ENCODE measurements at places on chromosomes 4 and X. TPM values are rescaled to one million over a fixed set of nuclear protein-coding genes. Genes with fewer than 3 reads are reported as not detected.

The P2RY10 gene
- not detected for total RNA-seq

The SSX3 gene
- total RNA-seq, result not detected

The HGFAC gene
- 177 TPM for total RNA-seq

The UNC5C gene
- 0.86 TPM for total RNA-seq

The GRK4 gene
- 3.2 TPM for total RNA-seq

The UBL4A gene
- total RNA-seq, result 18.3 TPM

The SLITRK2 gene
- total RNA-seq, result 0.03 TPM

The GIMD1 gene
- not detected for total RNA-seq

The TCEAL6 gene
- total RNA-seq, result not detected

The HSFX1 gene
- total RNA-seq, result 0.78 TPM

The SH3BGRL gene
- total RNA-seq, result 10.5 TPM

The MOSPD2 gene
- 4.2 TPM for total RNA-seq

GRCh38 chr4:60221866-60222265, 978.3 kb upstream of the ADGRL3 start:
- DNase-seq, result no peak

DNA sequence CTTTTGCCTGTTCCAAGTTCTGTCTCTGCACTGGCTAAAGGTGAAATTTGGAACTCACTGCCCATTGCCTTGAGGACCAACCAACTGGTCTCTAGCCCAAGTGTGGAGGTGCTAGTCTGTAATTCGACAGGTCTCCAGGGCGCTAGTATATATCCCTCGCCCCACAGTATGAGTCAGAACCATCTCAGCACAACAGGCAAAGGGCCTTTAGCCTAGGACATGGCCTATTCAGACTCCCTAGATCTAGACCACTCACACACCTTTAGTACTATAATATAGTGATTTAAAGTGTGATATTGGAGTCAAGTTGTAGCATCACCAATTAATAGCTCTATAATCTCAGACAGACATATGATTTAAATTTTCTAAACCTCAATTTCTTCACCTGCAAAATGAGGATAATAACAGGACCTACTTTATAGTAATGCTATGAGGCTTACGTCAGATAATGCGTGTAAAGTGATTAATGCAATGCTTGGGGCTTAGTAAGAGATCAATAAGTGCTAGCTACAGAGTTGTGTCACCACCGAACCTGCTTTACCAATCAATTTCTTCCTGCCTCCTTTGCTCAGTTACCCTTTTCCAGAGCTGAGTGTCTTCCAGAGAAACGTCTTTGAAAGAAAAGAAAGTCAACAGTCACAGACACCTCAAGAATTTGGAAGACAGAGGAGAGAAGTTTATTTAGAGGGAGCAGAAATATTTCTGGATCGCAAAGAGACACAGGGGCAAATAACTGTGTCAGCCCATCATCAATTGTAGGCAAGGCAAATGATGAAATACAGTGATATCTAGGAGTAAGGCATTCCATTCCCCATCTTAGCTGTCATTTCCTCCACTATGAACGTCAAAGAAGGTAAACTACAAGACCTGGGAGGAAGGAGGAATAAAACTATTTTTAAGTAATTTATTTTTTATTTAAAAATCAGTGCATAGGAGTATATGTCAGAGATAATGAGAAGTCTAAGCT, 2.3 kb downstream of the NOX1 start:
- no peak for DNase-seq

DNA sequence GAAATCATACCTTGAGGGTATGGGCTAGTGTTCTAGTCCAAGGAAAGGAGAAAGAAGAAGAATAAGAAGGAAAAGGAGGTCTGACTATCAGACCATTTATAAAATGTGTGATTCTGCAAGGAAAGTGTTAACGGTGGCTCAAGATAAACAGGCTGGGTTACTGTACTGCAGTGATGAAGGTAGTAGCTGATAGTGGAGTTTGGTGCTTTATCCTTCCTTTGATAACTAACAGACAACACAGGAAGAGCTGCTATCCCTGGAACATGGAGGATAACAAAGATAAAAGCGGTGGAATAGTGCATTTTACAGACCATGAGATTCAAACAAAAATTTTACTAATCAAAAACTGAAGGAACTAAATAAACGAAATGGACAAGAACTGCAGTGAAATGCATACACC, 2.6 kb downstream of the UNC5C start:
- no peak for DNase-seq

- no peak for DNase-seq
Observed at GRCh38 chrX:53050841-53051240, 2.3 kb downstream of the GPR173 start.

- no peak for DNase-seq
Observed at GRCh38 chr4:58225460-58225859, 1115.3 kb upstream of the IGFBP7 start.

- DNase-seq, result no peak
Observed at GRCh38 chr4:53012738-53013137, 150.6 kb downstream of the RASL11B start.

GRCh38 chr4:73417973-73418372, 13.9 kb downstream of the ALB start:
- no peak for DNase-seq

- DNase-seq, result no peak
Observed at GRCh38 chr4:113881256-113881655, 98.2 kb downstream of the ARSJ start.

- DNase-seq, result no peak
Observed at GRCh38 chrX:11480626-11481025, 185.1 kb downstream of the ARHGAP6 start.

DNA sequence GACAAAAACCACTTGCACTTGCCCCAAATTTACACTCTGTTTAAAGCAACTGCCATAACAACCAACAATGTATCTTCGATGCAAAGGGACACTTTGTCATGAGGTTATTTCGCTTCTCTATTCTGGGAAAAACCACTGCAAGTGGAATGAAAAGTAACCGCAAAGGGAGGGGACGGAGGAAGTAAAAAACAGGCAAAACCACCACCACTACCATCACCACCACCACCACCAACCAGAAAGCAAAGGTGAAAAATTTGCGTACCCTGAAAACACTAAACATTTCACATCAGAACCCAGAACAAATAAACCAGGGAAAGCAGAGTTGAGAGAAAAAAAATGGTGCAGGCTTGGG, 1.2 kb upstream of the N4BP2 start:
- no peak for DNase-seq

- DNase-seq, result no peak
Observed at GRCh38 chr4:37590016-37590415, 96.2 kb downstream of the RELL1 start.

GRCh38 chrX:18664947-18665346, 7.0 kb downstream of the RS1 start:
- DNase-seq, result no peak

DNA sequence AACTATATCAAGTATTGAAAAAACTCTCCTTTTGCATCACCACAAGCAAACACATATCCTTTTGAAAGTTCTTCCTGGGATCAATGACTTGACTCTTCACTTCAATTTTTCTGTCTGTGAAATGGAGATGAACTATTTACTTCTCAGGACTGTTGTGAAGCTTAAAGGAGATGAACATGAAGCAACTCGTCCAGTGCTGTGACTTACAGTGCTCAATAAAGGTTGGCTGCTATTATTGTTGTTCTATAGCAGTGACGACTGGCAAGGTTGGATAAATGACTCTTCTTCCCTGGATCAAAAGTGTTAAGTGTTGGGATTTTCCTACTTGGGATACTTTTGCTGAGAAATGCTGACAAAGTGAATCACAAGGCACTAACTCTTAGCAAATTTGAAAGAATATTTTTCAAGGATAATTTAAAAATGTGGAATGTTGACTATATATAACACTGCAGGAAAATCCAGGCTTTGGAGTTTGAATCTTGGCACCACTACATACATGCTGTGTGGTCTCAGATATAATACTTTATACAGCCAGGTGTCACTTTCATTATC, 13.7 kb downstream of the FRAS1 start:
- DNase-seq, result no peak

- DNase-seq, result no peak
Observed at GRCh38 chrX:122445466-122445865, 738.6 kb upstream of the GRIA3 start.

DNA sequence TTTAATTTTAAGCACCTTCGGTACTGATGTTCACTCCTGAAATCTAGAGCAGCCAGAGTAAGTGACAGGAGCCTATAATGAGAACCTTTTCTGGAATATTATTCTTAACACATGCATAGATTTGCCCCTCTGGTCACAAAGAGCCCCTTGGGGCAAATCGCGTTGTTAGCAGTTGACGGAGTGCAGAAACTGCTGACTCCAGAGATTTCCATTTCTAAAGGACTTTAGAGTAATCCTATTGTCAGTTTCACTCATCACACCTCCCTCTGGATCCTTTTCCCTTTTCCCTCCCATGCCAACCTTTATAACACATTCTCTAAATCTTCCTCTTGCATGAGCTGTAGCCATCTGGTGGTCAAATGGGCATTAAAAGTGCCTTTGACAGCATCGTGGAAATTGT, 264.9 kb upstream of the PRPS2 start:
- DNase-seq, result no peak

DNA sequence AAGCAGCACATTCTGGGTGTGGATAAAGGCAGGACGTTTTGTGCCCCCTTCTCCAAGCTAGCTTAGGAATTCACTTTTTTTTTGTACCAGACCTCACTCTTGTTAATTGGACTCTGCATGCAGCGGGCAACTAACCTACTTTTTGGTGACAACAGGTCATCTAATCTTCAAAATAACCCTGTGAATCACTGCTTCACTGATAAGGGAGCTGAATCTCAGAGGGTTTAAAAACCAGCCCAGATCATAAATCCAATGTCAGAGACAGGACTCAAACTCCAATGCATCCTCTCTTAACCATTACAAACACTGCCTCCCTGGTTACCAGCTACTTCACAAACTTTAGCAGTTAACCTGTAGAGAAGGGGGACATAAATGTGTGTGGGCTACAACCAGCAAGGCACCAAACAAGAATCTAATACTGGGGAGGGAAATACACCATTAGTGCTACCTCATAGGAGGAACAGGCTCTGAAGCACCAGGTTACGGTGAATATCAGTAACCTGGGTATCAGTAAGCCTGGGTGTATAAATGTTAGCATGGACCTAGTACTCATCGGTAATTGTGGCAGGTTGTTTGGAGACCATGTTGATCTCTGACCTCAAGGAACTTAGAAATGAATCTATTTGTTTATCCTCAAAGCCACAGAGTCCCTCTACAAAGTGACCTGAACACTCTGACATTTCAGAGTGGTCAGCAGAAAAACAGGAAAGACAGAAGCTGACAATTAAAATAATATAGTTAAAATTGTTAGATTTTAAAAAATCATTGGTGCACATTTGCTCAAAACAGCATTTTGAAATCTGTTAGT, 2.6 kb downstream of the TIFA start:
- no peak for DNase-seq

DNA sequence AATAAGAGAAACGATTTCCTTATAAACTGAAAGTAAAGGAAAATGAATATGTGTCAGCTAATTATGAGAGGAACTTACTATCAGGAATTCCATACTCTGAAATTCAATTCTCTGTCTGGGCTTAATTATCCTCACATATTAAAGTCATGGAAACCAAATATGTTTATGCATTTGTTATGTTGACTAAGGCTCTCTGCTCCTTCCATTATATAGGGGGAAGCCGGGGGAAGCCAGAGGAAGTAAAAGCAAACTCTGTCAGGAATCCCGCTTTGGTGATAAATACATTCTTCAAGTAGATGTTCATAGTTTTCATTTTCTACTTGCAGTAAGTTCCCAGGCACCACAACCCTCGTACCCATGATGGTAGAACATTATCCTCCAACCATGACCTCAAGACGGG, 142.8 kb upstream of the VCX2 start:
- no peak for DNase-seq

DNA sequence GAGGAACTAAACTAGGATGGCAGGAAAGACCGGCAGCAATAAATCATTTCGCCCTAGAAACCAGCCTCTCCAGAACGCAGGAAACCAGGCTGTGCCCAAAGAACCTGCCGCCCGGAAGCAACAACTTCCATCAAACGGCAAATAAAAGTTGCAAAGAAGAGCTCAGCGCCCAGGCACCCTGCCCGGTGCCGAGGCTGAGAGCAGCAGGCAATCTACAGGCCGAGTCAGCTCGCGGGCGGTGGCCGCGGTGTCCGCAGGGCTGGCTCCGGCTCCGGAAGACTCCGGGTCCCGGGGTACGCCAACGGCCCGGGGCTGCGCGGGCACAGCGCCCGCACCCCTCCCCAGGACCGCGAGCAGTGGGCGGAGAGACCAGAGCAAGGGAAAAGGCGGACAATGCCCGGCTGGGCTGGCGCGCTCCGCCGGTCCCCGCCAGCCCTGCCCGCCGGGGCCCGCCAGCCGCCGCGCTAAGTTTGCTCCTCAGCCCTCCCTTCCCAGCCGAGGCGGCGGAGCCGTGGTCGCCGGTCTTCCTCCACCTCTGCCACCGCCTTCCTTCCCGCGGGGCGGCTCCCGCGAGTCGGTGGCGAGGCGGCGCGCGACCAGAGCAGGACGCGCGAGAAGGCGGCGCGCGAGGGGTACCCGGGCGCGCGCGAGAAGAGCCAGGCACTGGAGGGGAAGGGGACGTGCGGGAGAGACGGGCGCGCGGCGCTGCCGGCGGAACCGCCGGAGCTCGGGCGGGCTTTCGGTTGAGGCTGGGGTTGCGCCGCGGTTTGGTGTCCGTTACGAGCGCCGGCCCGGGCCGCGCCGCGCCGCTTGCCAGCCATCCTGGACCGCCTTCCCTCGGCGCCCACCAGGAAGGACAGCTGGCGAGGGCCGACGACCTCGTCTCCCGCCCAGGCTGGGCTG, 733 bp downstream of the FRYL start:
- DNase-seq, result peak; percentile 76

DNA sequence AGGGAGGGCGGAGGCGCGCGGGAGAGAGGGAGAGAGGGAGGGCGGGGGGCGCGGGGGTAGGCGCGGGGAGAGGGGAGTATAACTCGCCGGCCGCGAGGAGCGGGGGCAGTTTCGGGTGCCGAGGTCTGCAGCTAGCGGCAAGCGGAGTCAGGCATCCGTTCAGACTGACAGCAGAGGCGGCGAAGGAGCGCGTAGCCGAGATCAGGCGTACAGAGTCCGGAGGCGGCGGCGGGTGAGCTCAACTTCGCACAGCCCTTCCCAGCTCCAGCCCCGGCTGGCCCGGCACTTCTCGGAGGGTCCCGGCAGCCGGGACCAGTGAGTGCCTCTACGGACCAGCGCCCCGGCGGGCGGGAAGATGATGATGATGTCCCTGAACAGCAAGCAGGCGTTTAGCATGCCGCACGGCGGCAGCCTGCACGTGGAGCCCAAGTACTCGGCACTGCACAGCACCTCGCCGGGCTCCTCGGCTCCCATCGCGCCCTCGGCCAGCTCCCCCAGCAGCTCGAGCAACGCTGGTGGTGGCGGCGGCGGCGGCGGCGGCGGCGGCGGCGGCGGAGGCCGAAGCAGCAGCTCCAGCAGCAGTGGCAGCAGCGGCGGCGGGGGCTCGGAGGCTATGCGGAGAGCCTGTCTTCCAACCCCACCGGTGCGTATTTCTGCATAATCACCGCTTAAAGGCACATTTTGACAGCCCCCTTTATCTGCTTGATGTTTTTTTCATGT, at the start of gene POU4F2:
TSS of gene POU4F2 (plus strand) at position 108 of the 720 bp plus-strand sequence. CDS start at position 356, 248 bp downstream.
- DNase-seq, result no peak

GRCh38 chrX:95076449-95076848, 1402.4 kb downstream of the FAM133A start:
- DNase-seq, result no peak

All from left lobe of liver (tissue), 2 donors.